ENCODE measurements at places on chromosomes 4 and X. TPM values are rescaled to one million over a fixed set of nuclear protein-coding genes. Genes with fewer than 3 reads are reported as not detected.

WDR44 gene
- 11.6 TPM for total RNA-seq

CNGA2 gene
- total RNA-seq, result not detected

PDGFRA gene
- 0.47 TPM for total RNA-seq

SLC25A43 gene
- total RNA-seq, result 30.4 TPM

CT55 gene
- total RNA-seq, result not detected

SLC39A8 gene
- 9.7 TPM for total RNA-seq

SPANXD gene
- total RNA-seq, result not detected

UNC5C gene
- total RNA-seq, result 0.01 TPM

GAGE1 gene
- total RNA-seq, result not detected

NCAPG gene
- total RNA-seq, result 22.1 TPM

PRRG3 gene
- not detected for total RNA-seq

CPLX1 gene
- 0.64 TPM for total RNA-seq

ARMCX6 gene
- 51.0 TPM for total RNA-seq

HSFX4 gene
- not detected for total RNA-seq

SCLT1 gene
- total RNA-seq, result 4.8 TPM

LNX1 gene
- 0.04 TPM for total RNA-seq

SLC16A2 gene
- total RNA-seq, result 24.0 TPM

PCDH18 gene
- not detected for total RNA-seq

DRD5 gene
- not detected for total RNA-seq

PPA2 gene
- total RNA-seq, result 75.3 TPM

Measured in A549 treated with Mapracorat at 1 μM for 4 hours (cell line).